ENCODE measurements at places on chromosomes 5 and 9.

- DNase-seq, result no peak
These were observed 64.6 kb upstream of the EPB41L4B start for GRCh38 chr9:109385499-109385898.

DNA sequence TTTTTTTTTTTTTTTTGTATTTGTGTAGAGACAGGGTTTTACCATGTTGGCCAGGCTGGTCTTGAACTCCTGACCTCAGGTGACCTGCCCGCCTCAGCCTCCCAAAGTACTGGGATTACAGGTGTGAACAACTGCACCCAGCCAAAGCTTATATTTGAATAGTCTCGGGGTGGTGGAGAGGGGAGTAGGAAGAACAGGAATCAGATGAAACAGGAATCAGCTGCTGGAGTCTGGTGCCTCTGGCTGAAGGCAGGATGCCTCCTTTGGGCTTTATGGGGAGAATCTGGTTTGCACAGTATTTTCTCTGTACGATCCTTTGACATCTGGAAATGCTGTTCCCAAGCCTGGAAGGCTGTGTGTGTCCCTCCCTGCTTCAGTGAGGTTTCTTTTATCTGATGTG, 10.9 kb downstream of the C5orf52 start:
- DNase-seq, result no peak

- no peak for DNase-seq
These were observed 21.0 kb upstream of the WWC1 start for GRCh38 chr5:168270476-168270875.

DNA sequence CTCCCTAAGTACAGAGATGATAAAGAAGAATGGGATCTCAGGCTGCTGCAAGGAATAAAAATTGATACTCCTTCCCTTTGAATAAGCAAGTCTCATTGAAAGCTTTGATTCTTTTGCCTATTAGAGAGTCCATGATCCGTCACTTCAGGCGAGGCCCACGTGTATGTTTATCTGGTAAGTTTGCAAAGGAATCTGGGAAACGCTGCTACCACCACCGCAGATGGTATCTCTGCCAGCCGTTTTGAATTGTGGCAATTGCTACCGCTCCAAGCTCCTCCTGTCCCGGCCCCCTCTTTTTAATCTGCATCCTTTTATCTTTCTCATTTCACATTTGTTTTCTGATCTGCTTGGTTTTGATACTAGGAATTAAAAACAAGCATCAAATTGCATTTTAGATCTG, 42.9 kb upstream of the GRIA1 start:
- no peak for DNase-seq

GRCh38 chr5:172380987-172381643, 73.2 kb downstream of the SH3PXD2B start:
- DNase-seq, result no peak
